Sciatic nerve (tissue), 2 donors: ENCODE measurements at places on chromosomes 3 and 15. TPM values are rescaled to one million over a fixed set of nuclear protein-coding genes. Genes with fewer than 3 reads are reported as not detected.

Gene LYZL4
- total RNA-seq = not detected

GRCh38 chr3:72694398-72694797, 153.8 kb downstream of the SHQ1 start:
- no peak for DNase-seq

DNA sequence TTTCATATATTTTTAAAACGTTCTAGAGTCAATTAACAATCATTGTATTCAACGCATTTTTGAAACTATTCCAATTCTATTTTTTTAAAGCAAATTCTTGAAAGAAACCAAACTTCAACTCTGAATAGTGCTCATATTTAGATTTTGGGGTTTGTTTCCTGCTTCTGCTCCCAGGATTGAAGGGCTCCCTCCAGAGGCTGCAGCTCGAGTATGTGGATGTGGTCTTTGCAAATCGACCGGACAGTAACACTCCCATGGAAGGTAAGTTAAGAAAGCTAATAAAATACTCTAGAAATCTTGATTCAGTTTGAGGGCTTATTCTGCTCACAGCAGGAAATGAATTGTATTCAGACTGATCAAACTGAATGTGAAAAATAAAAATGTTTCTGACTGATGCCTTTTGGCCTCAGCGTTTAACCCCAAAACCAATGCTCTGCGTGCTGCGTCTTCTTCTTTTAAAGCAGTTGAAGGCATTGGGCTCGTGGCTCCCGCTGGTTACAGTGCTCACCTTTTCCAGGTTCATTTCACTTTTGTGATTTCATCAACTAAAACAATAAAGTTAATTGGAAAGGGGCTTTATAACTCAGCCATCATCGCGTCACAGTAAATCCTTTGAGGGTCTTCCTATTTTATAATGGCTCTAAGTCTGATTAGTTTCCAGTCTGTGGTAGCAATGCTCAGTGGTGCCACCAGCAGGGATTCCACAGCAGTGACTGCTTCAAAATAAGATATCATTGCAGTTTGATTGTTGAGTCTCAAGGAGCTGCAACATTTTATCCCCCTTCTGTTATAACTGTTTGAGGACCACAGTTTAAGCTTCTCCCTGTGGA, 80.1 kb downstream of the SSR3 start:
- no peak for DNase-seq

DNA sequence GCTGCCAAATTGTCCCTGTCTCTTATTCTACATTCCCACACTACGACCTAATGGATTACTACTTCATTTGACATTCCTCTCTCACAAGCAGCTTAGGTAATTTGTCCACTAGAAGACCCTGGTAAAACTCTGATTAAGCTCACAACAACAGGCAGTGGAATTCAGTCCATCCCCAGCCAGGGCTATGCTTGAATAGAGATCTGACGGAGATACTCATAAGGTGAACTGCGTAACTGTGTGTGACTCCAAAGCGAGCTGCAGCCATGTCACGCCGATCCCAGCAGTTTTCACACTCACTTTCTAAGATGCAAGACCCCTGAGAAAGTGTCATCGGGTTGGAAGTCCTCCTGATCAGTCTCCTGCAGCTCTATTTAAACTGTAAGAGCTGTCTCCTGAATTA, 25.7 kb upstream of the ROBO2 start:
- DNase-seq = no peak

Gene CFAP91
- total RNA-seq = 17.3 TPM

Gene CPA3
- 10.3 TPM for total RNA-seq

DNA sequence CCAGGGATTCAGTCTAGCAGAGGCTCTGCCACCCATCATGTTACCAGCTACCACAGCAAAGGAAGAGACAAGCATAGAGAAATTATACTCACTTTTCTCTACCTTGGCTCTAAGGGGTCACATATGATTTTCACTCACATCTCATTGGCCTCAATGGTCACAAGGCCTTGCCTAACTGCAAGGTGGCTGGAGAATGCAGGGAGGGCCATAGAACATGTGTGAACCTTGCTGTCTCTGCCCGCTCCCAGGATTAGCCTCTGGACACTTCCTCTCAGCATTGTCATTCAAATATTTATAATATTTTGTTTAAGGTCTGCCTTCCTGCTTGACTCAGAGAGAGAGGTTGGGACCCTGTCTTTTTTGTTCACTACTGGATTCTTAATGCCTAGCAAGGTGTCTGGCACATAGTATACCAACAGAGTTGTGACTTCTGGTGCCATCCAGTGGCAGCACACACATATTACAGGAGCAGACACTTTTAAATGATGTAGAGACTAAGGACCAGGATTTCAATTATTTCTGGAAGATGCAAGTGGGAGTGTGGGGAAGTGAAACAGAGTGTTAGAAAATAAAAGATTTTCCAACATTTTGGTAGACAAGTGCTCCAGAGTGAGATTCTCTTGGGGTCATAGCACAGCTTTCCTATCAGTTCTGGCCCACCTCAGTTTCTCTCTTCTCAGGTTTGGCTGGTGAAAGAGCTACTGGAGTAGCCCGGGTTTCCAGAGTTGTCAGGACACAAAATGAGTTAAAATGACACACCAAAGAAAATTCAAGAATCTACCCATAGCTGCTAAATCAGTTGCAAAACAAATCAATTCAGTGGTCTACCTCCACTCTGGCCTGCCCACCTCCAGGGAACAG, 119.0 kb upstream of the RASGRP1 start:
- DNase-seq = no peak

Gene SEMA3B
- 390 TPM for total RNA-seq

DNA sequence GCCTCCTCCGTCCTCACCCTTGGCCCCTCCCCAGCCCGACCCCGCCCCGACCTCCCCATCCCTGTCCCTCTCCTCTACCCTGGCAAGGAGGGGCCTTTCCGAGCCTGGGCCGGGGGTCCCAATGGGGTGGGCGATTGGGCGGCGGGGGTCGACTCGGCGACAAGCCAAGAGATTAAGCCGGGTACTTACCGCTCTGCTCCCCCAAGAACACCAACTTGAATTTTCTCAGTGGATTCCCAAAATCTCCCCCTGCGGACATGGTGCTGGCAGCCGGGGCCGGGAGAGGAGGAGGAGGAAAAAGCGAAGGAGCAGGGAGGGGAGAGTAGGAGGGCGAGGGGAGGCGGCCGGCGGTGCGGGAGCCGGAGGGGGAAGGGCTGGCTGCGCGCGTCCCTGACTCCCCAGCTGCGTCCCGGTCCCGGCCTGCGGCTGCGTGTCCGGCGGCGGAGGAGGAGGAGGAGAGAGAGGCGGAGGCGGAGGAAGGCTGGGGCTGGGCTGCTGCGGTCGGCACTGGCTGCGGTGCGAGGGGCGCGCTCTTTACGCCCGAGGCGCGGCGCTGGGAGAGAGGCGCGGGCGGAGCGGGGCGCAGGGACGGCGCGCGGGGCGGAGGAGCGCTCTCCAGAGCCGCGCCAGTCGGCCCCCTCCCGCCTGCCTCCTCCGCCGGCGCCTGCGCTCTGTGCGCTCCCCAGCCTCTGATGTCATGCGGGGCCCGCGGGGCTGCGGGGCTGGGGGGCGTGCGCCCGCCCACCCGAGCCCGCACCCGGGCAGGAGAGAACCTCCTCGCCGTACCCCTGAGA, at the start of gene RAB6B:
Gene RAB6B, minus strand, starts transcription at position 675 of the 794 bp plus-strand sequence. Its CDS starts 416 bp downstream, at position 259.
- peak; percentile 64 for DNase-seq

Gene ANKDD1A
- 25.5 TPM for total RNA-seq

DNA sequence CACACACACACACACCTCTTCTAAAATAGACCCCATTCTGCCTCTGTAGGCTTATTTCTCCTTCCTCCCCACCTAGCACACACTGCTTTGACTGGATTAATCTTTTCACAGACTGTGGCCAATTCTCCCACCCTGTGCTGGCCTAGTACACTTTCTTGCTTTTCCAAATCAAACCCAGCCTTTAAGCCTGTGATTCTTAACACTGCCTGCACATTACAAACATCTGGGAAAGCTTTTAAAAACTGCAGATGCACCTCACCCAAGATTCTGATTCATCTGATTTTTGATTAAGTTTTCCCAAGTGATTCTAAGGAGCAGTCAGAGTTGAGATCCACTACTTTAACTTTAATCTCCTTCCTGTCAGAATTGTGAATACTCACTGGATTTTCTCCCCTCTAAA, 12.8 kb downstream of the CSNK1G1 start:
- no peak for DNase-seq

Gene MAP3K13
- 22.2 TPM for total RNA-seq

DNA sequence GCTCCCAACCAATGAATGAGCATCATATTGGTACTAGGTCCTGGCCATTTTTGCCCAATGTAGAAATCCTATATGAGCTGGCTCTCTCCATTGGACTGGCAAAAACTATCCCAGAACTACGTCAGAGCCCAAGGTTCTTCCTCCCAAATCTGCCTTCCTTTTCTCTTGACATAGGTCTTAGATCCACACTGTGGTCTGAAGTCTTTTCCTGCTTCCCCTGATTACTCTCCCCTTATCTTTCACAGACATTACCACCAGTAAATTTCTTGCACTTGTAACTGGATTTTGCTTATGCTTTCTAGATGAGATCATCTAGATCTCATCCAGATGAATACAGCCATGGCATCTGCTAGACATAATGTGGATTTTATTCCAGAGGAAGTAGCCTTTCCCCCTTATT, 141.2 kb upstream of the GADL1 start:
- no peak for DNase-seq

GRCh38 chr3:98003306-98003969, 31.2 kb upstream of the RIOX2 start:
- DNase-seq = no peak

DNA sequence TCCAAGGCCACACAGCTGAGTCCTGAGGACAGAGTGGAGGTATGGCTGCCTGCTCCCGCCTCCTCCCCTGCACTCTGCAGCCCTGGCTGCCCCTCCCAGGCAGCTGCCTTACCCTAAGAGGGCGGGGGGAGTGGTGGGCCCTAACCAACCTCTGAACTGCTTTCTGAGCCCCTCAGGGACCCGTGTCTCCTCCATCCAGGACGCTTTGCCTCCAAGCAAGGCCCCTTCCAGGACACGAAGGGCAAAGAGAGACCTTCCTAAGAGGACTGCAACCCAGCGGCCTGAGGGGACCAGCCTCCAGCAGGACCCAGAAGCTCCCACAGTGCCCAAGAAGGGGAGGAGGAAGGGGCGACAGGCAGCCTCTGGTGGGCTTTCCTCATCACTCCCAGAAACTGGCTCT, 7.6 kb downstream of the NEIL1 start:
- DNase-seq = no peak

DNA sequence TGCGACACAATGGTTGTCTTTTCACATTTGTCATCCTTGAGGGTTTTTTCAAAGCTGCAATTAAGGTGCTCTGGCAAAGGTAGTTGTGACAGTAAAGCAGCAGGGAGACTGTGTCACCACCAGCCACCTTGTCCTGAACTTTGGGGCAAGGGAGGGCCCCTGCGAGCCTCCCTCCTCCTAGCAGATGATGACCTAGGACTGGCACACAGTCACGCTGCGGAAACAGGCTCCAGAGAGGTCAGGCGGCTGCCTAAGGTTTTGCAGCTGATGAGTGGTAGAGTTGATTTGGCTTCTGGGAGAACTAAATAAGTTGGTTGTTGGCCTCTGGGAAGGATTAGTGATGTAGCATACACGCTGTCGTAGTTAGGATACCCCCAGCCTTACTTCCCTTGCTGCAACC, 62.7 kb downstream of the PDIA5 start:
- DNase-seq = no peak

Gene SUCNR1
- total RNA-seq = 2.5 TPM
